ENCODE measurements at places on chromosomes 11 and 22. TPM values are rescaled to one million over a fixed set of nuclear protein-coding genes. Genes with fewer than 3 reads are reported as not detected.

- DNase-seq, result no peak
These were observed 215.5 kb downstream of the BUD13 start for GRCh38 chr11:116557282-116557681.

DNA sequence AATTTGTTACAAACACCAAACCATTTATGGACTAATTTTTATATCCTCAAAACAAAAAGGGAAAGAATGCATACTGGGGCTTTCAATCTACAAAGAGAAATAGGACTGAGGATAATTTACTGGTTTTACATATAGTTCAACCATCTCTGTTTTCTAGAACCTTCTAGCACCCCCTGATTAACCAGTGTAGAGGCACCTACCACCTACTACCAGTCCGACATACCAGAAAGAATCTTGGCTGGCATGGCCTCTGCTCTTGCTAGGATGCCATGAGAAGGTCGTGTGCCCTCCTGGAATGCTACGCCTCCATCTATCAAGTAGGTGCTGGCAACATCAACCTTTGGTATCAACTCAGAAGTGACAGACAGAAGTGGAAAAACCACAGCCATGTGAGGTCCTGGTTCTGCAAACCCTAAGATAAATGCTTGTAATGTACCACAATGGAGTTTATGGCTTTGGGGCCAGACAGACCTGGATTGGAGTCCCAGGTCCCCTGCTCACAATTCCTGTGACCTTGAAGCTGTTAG is 28.2 kb downstream of the MYH9 start:
- DNase-seq, result no peak

GRCh38 chr11:67689178-67689577 is 14.8 kb upstream of the ALDH3B2 start:
- DNase-seq, result no peak

- DNase-seq, result no peak
These were observed 301.1 kb downstream of the BLID start for GRCh38 chr11:121814962-121815361.

DNA sequence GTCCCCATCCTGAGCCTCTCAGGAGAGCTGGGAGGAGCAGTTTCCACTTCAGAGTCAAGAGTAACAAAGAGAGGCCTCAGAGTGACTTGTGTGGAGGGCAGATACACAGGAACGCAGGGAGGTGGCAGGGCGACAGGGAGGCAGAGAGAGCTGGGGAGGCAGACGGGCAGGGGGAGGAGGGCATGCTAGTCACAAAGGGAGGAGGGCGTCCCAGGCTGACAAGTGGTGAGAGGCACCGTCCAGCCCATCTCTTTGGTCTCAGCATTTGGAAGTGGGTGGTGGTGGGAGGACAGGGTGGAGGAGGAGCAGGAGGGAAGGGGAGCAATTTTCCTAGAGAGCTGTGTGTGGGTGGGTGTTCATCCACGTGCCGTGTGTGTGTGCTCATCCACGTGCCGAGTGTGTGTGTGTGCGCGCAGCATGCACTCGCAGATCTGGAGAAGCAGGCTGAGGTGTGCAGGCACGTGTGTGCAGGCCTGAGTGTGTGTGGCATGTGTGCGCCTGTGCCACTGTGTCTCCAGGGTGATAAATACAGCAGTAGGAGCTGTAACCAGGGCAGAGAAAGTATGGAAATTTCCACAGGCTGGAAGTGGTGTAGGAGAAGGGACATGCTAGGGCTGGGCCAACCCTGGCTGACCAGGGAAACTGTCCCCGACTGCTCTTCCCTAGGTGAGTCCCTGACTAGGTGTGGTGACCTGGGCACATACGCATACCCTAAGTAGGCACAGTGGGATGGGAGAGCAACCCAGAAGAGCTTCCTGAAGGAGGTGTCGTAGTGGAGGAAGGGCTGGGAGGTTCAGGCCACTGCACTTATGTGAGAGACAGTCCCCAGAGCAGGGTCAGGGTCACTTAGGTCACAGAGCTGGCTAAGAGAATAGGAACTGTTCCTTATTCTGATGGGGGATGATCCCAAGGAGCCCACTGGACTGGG is 7.3 kb upstream of the PDE2A start:
- no peak for DNase-seq

The MGAT3 gene
- polyA plus RNA-seq, result 22.0 TPM

DNA sequence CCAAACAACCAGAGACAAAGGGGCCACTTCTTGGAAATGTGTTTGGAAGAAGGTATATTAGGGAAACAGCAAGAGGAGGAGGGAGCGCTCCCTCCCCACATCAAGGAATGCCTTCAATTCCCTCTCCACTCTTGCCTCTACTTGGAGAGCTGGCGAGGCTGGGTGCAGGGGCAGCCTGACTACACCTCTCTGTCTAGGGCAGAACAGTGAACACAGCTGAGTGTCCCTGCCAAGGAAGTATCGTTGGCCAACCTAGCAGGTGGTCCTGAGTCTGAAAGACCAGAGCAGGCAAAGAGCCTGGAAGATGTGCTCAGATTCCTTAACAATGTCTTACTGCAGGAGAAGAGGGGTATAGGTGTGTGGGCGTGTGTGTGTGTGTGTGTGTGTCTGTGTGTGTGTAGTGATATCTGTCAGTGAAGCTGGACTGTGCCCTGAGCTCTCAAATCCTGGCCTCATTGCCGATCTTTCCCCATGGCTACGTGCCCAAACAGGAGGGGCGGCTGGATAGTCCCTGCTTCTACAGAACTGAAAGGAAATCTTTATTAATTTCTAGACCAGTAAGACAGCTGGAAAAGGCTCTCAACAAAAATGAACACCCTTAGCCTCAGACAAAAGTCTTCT is 46.8 kb downstream of the PAMR1 start:
- no peak for DNase-seq

The B3GAT1 gene
- 4.6 TPM for polyA plus RNA-seq

DNA sequence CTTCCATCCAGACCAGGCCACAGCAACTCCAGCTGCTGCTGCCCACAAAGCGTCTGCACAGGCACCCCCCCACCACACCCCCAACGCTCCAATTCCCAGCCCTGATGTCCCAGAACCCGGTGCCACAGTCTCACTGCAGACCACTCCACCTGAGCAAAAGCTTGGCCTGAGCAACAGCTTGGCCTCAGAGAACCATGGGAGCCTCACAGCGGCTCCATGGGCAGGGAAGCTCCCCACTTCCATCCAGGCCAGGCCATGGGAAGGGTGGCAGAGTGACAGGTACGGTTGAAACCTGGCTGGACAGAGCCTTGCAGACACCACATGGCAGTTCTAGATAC is 13.2 kb downstream of the PLXNB2 start:
- no peak for DNase-seq

The ABCC8 gene
- polyA plus RNA-seq, result 2.8 TPM

GRCh38 chr11:120392314-120392713 is 56.1 kb downstream of the ARHGEF12 start:
- no peak for DNase-seq

DNA sequence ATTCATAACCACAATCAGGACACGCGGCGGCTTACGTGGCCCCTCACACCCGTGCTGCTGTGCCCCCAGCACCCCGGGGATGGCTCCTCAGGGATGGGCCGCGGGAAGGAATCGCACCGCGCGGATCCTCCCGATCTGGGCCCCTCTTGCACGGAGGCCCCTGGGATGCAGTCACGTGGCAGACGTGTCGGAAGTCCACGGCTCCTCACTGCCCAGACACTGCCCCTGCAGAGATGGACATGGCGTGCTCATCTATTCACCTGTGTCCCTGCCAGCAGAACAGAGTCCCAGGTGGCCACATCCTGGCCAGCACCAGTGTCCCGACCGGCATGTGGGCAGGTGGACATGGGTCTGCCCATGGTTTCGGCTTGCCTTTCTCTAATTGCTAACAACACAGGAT is 12.8 kb downstream of the MOB2 start:
- no peak for DNase-seq

DNA sequence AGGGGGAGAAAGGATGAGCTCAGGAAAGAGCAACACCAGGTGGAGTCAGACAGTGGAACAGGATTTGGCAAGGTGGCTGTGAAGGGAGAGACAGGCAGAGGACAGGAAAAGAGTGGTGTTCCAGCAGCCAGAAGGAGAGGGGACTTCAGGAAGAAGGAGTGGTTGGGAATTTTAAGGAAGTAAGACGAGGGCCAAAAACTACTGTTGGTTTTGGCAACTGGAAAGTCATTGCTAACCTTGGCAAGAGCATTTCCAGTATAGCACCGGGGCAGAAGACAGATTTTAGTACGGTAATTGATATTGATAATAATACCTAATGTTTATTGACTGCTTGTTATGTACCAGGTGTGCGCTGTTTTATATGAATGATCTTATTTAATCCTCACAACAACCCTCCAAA is 15.4 kb upstream of the DDX6 start:
- DNase-seq, result no peak

The MIAT gene
- polyA plus RNA-seq, result 0.52 TPM

The KRTAP5-2 gene
- polyA plus RNA-seq, result not detected

- no peak for DNase-seq
These were observed 97.3 kb downstream of the GALNT18 start for GRCh38 chr11:11524436-11525061.

- no peak for DNase-seq
These were observed at the start of gene IGLL1 for GRCh38 chr22:23579870-23580575. TSS of gene IGLL1 (minus strand) at chr22:23580290. CDS start at chr22:23580190, 100 bp downstream.

The SCN4B gene
- polyA plus RNA-seq, result 1.6 TPM

- DNase-seq, result no peak
These were observed 31.3 kb upstream of the GNB1L start for GRCh38 chr22:19885841-19886592.

- DNase-seq, result peak; percentile 26
These were observed 7.3 kb downstream of the KCNJ1 start for GRCh38 chr11:128859563-128860441.

- no peak for DNase-seq
These were observed 9.2 kb upstream of the CD5 start for GRCh38 chr11:61092908-61093763.

DNA sequence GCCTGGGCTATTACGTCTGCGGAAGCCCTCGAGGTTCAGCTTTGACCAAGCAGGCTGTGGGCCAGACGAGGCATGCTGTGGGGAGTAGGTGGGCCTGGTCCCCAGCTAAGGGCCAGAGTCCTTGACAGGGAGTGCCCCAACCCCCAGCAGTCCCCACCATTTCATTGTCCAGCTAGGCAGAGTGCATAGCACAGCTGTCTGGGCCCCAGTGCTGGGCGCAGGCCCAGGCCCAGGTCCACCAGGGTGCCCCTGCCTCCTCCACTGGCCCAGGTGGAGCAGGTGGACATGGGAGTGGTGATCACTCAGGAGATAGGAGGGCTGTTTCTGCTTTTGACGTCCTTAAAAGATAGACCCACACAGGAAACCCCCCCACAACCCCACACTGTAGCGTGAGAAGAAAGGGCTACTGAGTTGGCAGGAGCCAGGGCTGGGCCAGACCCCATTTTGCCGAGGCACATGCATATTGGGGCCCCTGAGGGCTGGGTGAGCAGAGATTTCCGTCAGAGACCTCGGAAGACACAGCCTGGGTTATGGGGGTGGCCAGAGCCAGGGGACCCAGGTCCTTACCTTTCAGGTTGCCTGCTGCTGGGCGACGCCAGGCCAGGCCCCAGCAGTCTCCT is 11.7 kb upstream of the SUSD2 start:
- no peak for DNase-seq

- DNase-seq, result no peak
These were observed 100.0 kb upstream of the GRAMD1B start for GRCh38 chr11:123330071-123330470.

- DNase-seq, result no peak
These were observed 32.6 kb upstream of the GNAZ start for GRCh38 chr22:23037429-23038333.

DNA sequence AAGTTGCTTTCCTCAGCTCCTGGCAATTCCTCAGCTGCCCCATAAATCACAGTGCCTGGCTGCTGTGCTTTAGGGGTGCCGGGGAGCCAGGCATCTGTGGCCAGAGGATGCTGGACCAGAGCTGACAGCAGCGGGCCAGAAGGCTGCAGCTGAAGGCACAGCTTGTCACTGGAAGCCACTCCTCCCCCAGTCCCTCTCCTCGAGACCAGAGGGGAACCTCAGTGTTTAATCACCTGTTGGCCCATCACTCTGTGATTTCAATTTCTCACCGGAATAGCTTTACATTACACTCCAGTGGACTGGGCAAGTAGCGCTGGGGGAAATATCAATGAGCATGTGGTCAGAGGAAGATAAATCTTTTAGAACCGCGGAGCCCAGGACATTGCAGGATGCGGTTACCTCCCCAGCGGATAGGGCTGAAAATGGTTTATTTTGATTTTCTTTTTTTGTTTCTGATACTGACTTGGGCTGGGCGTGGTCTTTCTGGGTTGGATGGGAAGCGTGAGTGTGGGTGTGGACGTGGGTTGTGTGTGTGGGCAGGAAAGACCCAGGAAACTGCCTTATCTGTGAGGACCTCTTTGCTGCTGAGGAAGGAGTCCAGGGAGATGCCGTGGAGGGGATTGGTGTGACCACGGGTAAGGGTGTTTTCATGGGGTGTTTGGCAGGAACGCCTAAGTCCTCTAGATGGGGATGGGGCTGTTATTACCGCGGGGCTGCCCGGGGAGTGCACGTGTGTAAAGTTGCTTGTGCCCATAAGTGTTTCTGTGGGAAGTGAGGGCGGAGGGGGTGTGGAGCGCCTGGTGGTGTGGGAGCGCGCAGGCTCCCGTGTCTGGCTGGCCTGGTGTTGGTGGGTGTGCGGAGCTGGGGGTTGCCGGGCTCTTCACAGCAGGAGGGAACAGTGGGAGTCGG is 4.0 kb downstream of the DAGLA start:
- DNase-seq, result no peak

DNA sequence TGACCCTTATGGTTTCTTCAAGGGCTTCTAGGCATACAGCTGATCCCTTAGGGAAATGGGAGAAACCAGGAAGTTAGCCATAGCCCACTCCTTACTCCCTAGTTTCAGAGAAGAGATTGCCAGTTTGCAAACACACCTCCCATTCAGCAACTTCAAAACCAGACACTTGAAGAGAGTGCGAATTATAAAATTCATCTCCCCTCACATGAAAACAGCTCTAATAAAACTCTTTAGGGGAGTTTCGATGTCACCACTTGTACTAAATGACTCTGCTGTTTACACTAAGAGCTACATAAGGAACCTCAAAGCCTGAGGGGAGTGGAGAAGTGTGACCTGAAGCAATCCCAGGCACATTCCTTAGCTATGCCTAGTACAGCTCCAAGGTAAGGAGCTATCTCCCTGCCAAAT is 8.3 kb downstream of the LGR4 start:
- no peak for DNase-seq

The SLC22A9 gene
- not detected for polyA plus RNA-seq

DNA sequence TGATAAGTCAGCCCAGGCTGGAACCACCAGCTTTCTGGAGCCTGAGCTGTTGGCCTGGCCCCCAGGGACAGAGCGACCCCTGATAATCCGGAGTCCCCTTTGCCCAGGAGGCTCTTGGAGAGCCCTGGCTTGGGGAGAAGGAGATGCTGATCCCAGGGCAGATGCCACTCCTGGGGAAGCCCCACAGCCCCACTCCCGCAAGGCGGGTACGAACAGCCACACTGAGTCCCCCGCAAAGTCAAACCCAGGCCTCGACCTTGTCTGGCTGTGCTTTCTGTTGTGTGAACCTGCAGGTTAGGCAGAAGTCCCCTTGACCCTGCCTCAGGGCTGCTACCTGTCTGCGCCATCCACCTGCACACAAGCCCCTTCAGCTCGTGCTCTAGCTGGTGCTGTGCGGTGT is 108.0 kb downstream of the KCNQ1OT1 start:
- no peak for DNase-seq

Data from renal cortex interstitium (tissue), 15 donors.